NCI-H774 (cell line): ENCODE measurements at places on chromosomes 3 and 15.

GRCh38 chr15:44595246-44595645 is 58.3 kb downstream of the EIF3J start:
- no peak for DNase-seq

DNA sequence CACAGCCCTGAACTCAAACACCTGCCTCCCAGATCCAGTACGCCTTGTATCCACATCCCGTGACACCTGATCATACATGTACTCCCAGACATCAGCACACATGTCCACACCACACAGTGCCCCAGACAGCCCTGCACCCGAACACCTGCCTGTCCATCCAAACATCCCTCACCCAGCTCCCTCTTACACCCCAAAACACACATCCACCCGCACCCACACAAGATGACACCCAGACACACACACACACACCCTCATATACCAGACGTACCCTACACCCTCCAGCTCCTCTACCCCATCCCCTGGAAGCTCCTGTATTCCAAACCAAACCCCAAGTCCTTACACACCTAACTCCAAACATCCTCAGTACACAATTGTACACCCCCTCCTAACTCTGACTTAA is 735 bp downstream of the CAMK1 start:
- no peak for DNase-seq

DNA sequence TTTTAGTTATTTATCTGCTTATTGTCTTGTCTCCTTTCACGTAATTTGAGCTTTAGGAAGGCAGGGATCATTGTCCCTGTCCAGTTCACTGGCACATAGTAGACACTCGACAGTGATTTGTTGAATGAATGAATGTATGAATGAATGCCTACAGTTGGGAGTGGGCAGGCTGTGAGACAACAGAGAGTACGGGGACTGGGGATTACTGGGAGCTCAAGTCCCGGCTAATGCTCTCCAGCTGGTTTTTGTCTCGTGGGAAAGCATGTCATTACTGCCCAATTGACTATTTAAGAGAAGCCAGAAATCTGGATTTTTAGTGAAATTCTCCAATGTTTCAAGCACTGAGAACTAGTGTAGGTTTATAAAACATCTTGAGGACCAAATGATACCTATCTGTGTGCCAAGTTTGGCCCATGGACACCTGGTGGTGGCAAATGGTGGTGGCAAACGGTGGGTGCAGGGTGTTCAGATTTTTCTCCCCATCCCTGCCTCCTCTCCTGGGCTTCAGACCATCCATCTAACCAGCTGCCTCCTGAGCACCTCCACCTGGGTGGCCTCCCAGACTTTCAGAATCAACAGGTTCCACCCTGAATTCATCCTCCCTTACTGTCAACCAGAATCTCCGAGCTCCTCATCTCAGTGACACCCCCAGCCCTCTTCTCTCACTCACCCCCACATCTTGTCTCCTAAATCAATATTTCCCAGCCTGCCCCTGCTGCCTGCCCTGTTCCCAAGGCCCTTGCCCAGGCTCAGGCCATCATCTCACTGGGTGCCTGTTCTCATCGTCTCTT is 36.2 kb upstream of the TRH start:
- no peak for DNase-seq

DNA sequence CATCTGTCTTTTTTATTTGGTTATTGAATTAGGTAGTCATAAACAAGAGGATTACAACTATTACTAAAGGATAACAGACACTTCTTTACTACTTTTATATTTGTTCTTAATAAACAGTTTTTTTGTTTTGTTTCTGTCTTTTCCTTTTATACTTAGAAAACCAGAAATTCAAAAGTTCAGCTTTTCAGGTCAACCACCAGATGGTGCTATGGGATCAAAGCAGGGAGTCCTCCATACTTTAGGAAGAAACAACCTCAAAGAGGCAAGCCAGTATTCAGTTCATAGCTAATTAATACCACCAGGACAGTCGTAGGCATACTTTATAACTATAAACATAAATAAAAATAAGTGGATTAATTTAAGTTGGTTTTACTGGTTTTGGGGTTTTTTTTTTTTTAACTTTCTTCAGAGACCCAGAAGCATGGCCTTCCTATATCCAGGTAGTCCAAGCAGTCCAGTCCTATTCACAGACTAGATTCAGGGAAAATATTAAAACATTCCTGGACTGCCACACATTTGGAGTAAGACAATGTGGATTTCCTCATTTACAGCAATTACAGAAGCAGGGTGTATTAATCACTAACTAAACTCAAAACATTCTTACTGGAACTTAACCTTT is 16.0 kb upstream of the EID1 start:
- peak; percentile 54 for DNase-seq

- no peak for DNase-seq
Observed at GRCh38 chr3:68089572-68090011, 435.2 kb upstream of the SUCLG2 start.

DNA sequence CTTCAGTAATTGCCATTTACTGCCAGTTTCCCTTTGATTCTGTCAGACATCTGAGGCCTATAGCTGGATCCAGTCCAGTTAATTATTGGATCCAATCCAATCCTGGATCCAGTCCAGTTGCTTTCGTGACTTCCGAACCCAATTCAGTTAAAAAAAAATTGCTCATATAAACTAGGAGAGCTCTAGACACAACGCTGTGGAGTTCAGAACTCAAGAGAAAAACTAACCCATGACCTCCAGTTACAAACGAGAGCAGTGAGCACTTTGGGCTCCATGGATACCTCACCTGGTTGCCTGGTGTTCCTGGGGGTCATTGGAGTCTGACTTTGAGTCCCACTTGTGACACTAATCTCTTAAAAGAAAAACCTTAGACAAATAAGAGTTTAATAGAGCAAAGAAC is 269.8 kb downstream of the THSD4 start:
- DNase-seq: peak; percentile 23

GRCh38 chr15:48644467-48644826 is 1.1 kb downstream of the FBN1 start:
- no peak for DNase-seq

GRCh38 chr3:54746722-54747121 is 181.1 kb downstream of the LRTM1 start:
- DNase-seq: no peak

- no peak for DNase-seq
Observed at GRCh38 chr3:58281069-58281468, 25.0 kb upstream of the RPP14 start.
